Aorta (tissue), 5 donors: ENCODE measurements at places on chromosomes 11 and 22. TPM values are rescaled to one million over a fixed set of nuclear protein-coding genes. Genes with fewer than 3 reads are reported as not detected.

GRCh38 chr11:83566950-83567349 lies 280.8 kb upstream of the CCDC90B start:
- no peaks in the 10 kb centered on the region for H3K27me3 ChIP-seq
- no peak for DNase-seq
- no peaks in the 10 kb centered on the region for H3K4me1 ChIP-seq
- H3K36me3 ChIP-seq: no peaks in the 10 kb centered on the region

The KIAA1671 gene
- 15.4 TPM for polyA plus RNA-seq

GRCh38 chr11:7495882-7496551 lies 10.7 kb downstream of the OLFML1 start:
- no peak overlapping the region for H3K4me3 ChIP-seq
- H3K36me3 ChIP-seq: no peaks in the 10 kb centered on the region
- DNase-seq: peak; percentile 66
- H3K27ac ChIP-seq: no peak overlapping the region
- H3K27me3 ChIP-seq: no peaks in the 10 kb centered on the region
- no peaks in the 10 kb centered on the region for H3K4me1 ChIP-seq

DNA sequence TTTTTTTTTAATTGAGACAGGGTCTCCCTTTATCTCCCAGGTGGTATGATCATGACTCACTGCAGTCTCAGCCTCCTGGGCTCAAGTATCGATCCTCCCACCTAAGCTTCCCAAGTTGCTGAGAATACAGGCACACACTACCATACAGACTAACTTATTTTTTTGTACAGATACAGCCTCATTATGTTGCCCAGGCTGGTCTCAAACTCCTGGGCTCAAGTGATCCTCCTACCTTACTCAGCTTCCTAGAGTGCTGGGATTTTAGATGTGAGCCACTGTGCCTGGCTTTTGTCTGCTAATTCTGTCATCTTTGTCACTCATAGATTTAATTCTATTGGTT lies 43.5 kb downstream of the CBL start:
- no peaks in the 10 kb centered on the region for H3K4me1 ChIP-seq
- no peak overlapping the region for H3K4me3 ChIP-seq
- no peak for DNase-seq
- H3K27ac ChIP-seq: no peak overlapping the region
- H3K27me3 ChIP-seq: no peaks in the 10 kb centered on the region

GRCh38 chr11:133052537-133052936 lies 479.8 kb downstream of the OPCML start:
- H3K36me3 ChIP-seq: no peaks in the 10 kb centered on the region
- no peaks in the 10 kb centered on the region for H3K27me3 ChIP-seq
- DNase-seq: no peak
- no peak overlapping the region for H3K4me3 ChIP-seq
